Testis (tissue), 5 donors: ENCODE measurements at places on chromosomes 4 and X.
A peak's percentile ranks its signal among the peaks of the same experiment; 100 is the strongest.

DNA sequence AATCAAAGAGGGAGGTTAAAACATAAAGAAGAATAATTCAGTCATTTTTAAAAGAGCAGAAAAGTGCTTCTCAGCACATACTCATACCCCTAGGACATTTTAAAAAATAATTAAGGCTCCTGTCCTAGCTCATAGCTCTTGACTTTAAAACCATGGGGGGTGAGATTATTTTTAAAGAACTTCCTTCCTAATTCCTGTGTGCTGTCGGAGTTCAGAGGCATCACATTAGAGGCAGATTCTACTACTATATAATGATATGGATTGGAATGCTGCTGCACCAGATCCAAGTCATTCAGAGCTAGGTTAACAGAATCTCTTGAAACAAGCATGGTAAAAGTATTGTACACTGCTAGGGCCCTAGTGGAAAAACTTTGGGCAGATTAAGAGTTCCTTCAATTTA is 456.5 kb upstream of the ADGRL3 start:
- no peak for DNase-seq

GRCh38 chr4:84726356-84726755 is 143.4 kb downstream of the CDS1 start:
- no peak for DNase-seq

DNA sequence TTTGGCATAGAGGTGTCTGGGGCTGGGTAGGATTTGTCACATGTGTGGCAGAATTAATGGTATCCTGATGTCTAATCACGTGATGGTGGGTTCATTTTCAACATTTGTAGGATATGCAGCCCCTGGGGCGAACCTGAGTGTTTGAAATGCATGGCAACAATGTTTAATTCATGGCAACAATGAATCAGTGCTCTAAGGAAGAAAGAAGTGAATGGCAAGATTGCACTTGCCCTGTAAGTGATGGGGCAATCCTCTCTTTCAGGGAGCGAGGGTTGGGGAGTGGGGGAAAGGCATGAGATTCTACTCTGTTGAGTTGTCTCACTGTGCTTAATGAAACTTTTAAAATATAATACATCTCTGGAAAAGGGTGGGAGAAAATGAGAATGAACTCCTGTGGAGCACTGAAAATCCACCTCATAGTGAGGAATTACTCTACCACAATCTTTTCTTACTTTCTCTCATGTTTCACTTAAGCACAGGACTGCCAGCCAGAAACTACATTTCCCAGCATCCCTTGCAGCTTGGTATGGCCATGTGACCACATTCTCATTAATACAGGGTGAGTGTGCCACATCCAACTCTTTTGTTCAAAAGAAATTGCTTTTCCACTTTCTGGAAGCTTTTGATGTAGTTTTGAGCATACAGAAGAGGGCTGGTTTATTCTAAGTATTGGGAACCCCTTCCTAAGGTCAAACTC is 64.0 kb upstream of the PGM2 start:
- peak; percentile 40 for DNase-seq

DNA sequence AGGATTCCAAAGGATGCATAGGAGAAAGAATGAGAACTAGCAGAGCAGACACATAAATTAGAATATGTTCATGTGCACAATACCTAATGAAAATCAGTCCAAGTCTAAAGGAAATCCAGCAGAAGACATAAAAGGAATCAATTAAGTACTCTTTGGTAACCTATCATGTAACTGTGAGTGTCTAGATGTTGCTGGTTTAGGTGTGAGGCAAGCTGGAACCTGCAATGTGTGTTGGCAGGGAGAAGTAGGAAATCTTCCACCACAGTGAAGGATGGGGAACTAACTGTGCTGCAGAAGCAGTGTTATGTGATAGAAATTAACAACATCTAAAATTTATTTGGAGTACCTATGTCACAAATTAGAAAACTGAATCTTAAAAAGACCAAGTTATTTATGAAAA is 330.8 kb upstream of the DKK2 start:
- no peak for DNase-seq

DNA sequence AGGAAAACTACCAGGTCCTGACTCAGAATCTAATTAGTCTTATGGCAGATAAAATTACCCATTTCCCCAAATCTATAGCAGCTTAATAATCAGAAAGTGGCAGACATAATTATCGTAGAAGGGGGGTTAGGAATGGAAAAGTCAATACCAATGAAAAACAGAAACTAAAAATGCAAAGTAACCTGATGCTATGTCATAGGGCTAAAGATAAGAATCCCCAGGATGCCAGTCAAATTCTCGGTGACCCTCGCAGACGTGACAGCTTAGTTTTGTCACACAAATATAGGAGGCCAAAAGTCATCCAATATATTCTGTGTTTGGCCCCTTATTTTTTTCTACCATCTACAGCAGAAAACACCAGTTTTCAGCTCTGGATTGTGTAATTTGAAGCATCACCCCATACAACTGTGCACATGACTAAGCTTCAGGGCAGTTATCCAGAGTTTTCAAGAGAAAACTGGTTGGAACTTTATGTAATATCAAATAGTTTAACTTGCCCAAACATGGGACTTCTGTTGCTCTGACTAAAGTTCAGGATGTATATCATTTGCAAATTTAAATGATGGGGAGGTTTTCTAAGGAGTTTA is 30.9 kb downstream of the RASSF6 start:
- DNase-seq, result no peak

DNA sequence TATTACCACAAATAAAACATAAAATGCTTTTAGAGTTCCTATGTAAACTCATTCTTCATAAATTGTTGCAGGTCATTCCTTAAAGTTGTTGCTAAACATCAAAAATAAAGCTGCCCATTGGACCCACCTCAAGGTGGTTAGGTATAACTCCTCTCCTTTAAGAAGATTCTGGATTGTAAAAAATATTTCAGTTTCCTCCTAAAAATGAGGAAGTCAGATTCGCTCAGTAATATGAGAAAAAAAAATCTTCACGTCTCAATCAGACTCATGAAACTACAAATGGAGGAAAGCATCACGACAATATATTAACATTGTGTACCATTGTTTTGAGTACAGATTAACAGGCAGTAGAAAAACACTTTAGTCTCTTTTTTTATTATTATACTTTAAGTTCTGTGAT is 105.9 kb downstream of the DDX60 start:
- no peak for DNase-seq

GRCh38 chr4:112515198-112516065 is 548 bp downstream of the NEUROG2 start:
- peak; percentile 30 for DNase-seq

- DNase-seq, result no peak
Observed at GRCh38 chr4:108272046-108272445, 103.3 kb upstream of the LEF1 start.

GRCh38 chr4:82217986-82218715 is 155.6 kb downstream of the HNRNPD start:
- no peak for DNase-seq

DNA sequence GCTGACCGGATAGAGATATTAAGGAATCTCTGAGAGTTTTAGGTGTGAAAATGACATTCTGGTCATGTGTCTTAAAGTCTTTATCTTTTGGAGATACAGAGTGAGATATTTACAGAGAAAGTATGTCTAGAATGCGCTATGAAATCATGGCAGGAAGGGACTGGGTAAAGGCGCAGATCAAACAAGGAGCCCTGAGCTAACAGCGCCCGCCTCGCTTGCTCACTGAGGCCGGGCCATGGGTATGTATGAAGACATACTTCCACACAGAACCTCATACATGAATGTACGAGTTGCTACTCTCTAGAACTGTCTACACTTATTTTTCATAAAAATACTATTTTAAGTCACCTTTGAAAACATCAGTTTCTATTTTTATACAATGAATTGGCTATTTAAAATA is 20.0 kb downstream of the FAM53A start:
- DNase-seq, result no peak

- DNase-seq, result peak; percentile 60
Observed at GRCh38 chr4:188781655-188782054, 642.4 kb downstream of the TRIML1 start.

DNA sequence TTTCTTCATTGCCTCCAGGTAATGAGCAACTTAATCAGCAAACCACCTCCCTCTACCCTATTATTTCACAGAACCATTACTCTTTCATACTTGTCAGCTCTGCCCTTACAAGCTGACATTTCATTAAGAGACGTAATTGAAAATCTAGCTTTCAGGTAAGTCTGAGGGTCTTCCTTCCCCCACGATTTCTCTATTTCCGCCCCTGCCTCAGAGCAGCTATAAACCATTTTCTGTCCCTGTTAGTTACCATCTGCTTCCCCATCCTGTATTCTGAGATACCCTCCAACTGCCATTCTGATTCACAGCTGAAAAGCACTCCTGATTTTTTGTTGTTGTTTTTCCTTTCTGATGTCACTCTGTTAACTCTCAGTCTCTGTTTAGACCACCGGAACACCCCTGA is 37.1 kb downstream of the SH3RF1 start:
- no peak for DNase-seq

- DNase-seq, result no peak
Observed at GRCh38 chr4:79882806-79883205, 190.2 kb downstream of the ANTXR2 start.

DNA sequence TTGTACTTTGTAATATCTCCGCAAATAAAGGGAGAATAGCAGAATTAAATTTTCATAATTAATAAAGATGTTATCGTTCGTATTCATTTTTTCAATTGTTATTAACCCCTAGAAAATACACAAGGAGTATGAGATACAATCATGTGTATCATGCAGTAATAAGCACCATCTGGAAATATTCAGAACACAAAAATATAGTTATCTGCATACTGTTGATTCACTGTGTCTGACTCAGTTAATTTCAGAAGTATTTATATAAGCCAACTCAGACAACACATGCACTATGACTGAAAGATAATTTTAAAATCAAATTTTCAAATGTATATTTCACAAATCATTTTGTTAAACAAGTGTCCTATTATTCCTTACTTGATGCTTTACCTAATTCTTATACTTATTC is 1954.8 kb downstream of the ARAP2 start:
- no peak for DNase-seq

- DNase-seq, result no peak
Observed at GRCh38 chrX:144586756-144587155, 660.5 kb upstream of the SPANXN1 start.

- no peak for DNase-seq
Observed at GRCh38 chr4:116531870-116532269, 553.5 kb downstream of the TRAM1L1 start.

DNA sequence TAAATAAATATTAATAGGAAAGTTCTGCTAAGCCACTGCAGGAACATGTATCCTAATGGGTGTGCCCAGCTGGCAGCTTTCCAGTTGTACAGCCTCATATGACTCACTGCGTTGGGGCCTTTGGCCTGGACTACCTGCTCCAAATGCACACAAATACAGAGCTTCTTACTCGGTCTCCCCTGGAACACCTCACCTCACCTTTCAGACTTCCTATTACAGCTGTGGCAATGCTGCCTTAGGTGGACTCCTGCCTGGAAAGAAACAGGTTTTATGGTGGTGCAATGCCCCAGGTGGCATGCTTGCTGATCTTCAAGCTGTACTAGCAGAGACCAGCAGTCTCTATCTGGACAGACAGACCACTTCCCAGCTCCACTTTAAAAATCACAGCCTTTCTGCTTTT is 85.7 kb upstream of the EXOC1L start:
- no peak for DNase-seq

DNA sequence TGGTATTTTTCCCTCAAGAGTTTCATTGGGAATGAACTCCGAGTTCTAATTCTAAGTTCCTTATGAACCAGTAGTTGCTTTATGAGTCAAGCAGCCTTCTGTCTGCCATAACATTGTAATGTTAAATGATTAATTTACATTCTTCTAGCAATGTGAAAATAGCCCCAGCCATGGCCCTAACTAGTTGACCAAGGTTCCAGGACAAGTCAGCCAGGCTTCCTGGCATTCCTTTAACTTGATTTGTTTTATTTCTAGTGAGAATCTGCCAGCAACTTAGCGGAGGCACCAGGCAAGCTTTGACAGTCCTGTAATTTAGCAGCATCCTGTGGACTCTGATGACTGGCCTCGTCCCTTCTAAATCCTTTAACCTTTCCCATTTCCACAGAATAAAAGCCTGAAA is 69.0 kb downstream of the GLRA2 start:
- no peak for DNase-seq

GRCh38 chrX:19293606-19294325 is 50.0 kb upstream of the PDHA1 start:
- no peak for DNase-seq

- DNase-seq, result no peak
Observed at GRCh38 chrX:105975382-105975781, 63.1 kb downstream of the SERPINA7 start.

DNA sequence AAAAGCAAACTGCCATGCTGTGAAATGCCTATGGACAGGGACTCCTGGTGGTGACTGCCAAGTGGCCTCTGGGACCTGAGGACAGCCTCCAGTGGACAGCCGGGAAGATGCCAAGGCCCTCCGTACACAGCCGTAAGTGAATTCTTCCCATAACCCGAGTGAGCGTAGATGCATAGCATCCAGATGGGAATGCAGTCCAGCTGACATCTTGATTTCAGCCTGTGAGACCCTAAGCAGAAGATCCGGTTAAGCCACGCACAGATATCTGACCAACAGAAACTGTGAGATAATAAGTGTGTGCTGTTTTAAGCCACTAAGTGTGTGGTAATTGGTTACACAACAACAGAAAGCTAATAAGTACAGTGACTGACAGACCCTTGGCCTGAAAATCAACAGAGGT is 55.9 kb downstream of the TMEM156 start:
- no peak for DNase-seq

DNA sequence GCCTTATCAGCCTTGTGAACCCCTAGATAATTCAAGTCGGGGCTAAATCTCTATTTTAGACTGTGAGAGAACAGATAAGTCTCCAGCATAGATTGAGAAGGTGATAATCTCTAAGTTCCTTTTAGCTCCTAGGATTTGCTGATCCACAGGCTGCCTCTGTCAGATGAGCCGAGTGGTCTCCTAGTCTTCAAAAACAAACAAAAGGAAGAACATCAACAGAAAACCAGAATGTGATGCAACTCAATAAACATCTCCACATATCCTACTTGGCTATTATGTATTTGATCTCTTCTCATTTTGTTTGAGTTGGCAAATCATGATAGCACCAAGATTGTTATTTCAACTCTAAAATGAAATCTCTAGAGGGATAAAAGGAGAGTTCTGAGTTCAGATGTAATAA is 88.4 kb upstream of the SLC7A11 start:
- DNase-seq, result no peak

DNA sequence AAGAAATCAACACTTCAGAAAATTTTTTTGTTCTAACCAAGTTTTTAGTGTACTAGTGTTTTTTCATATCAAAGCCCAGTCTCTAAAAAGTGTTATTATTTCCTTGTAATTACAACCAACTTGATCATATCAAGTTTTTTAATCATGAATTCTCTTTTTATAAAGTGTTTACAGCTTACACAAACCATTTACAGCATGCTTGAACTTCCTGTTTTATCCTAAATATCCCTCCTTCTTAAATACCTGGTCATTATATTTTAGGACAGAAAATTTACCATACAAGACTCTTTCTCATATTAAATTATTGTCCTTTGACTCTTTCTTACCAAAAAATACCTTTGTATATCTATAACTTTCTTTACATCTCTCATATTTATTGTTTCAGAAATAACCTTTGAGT is 89.4 kb upstream of the NPY2R start:
- no peak for DNase-seq

GRCh38 chrX:30039768-30040167 is 175.6 kb upstream of the MAGEB2 start:
- no peak for DNase-seq

- DNase-seq, result peak; percentile 30
Observed at GRCh38 chr4:27692158-27692557, 831.5 kb downstream of the STIM2 start.
